ENCODE measurements at places on chromosomes 13 and 19.

GRCh38 chr13:99505814-99506269 lies 4.6 kb downstream of the TM9SF2 start:
- no peak for DNase-seq

DNA sequence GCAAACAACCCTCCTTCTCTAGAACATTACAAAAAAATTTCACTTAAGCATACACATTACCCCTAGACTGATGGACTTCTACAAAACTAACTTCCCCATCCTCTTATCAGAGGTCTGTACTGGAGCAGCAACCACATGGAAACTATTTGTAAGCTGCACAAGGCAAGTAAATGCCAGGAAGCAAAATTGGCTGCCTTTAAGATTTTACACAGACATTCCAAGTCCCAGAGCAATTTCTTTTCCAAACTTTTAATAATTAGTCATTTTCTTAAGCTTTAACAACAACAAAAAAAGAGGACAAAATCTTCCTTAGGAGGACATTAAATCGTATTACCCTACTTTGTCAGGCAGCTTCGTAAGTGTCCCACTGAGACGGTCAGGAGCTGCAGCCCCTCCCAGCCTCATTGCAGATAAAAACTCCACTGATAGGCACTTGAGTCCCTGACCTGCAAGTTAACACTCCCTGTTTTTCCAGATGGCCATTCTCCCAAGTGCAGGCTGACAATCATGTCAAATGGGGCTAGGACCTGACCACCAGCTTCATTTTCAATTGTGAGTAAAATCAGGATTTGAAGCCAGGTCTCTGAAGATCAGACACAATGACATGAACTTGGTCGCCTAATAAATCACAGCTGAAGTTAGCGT lies 680.1 kb downstream of the DIAPH3 start:
- no peak for DNase-seq

DNA sequence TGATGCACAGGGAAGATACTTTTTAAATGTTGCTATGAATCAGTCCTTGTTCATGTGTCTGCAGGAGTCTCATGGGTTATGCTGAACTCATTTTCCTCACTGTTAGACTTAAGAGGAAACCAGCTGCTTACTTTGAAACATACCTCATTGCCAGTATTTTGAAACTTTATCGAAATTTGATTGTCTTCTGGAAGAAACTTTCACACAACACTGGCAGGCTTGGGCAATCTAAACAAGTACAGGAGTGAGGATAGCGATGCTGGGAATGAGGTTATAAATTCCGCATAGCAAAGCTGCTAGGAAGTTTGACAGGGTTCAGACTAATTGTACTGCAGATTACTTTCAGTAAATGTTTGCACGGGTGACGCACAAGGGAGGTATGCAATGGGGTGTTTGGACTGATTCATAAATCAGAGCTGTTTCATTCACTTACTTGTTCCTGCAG lies 245.7 kb downstream of the DNAJC15 start:
- DNase-seq = no peak

- DNase-seq = no peak
Observed at GRCh38 chr13:93339550-93339949, 112.9 kb downstream of the GPC6 start.

GRCh38 chr13:46077265-46077664 lies 24.7 kb upstream of the ZC3H13 start:
- no peak for DNase-seq

DNA sequence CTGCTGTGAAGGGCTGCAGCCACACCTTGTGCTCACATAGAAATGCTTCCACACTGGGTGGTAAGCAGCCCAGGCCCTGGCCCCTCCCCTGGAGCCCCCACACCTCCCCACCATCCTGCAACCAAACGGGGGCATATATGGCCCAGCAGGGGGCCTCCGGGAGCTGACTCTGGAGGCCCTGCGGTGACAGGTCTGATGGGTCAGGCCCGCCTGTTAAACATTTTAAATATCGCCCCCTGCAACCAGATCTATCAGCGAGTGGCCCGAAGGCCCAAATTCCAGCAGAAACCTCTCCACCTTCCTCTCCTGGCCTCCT lies 48.0 kb upstream of the KATNAL1 start:
- peak; percentile 35 for DNase-seq

DNA sequence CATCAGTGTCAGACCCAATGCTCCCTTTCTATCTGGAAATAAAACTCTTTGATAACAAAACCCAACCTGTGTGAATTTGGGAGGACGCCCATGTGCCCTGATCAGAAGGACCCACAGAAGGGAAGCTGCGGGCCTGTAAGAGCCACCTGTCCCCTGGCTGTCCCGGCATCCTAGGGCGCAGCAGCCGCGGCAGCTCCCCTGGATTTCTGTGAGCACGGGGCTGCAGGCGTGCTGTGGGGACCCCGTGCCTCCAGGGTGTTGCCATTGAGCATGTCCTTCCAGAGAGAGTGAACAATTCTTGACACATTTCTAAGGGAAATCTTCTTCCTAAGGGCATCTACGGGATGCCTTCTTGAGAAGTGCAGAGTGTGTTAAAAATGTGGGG lies 60.0 kb downstream of the MCF2L start:
- DNase-seq = no peak

- no peak for DNase-seq
Observed at GRCh38 chr13:94416454-94417080, 62.9 kb downstream of the DCT start.

GRCh38 chr13:34004676-34005075 lies 186.7 kb downstream of the RFC3 start:
- no peak for DNase-seq

GRCh38 chr13:102999499-102999898 lies 66.7 kb downstream of the SLC10A2 start:
- no peak for DNase-seq

GRCh38 chr19:38805180-38805579 lies 7.6 kb downstream of the LGALS4 start:
- no peak for DNase-seq

- no peak for DNase-seq
Observed at GRCh38 chr13:49409008-49409407, 34.9 kb downstream of the CAB39L start.

DNA sequence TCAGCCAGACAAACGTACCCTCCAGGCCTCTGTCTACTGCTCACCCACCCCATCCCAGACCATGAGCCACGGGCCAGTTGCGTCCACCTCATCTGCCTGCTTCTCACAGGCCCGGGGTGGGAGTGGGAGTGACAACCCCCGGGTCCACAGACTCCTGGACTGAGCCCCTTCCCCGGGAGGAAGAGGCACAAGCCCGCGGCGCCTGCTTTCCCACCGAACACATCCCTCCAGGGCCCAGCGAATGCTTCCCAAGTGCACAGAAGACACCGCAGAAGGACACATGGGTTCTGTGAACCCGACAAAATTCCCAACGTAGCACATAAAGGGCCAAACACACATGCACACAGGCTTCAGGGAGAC lies 18.0 kb upstream of the PLPP2 start:
- no peak for DNase-seq

GRCh38 chr13:80726868-80727267 lies 385.9 kb upstream of the SPRY2 start:
- no peak for DNase-seq

DNA sequence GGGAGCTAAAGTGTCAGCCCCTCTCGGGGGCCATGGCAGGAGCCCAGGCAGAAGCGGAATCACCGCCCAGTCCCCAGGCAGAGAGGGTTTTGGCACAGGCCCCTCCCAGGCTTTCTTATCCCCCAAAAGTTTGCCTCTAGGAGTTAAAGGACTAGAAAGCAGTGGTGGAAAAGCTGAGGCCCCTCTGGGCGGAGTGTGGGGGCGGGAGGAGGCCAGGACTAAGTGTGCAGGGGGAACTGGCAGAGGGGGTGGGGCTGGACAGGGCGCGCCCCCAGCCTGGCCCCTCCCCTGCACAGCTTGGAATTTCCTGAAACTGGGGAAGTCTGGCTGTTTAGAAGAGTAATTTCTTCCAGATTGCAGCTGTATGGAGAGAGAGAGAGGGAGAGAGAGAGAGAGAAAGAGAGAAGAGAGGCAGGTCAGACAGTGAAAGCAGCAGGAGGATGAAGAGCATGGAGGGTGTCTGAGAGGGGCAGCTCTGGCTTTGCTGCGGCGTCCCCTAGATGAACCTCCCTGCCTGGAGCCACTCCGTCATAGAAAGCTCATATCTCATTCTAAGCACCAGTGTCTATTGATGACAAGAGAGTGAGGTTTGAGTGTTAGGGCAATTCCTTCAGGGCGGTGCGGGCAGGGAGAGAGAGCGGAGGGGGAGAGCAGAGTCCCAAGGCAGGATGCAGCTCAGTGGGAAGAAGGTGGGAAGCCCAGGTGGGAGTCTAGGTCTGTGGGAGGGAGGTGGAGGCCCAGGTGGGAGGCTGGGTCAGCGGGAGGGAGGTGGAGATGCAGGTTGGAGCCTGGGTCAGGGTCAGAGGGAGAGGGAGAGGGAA lies at the start of gene CDC42EP5:
TSS of gene CDC42EP5 (minus strand) at position 226 of the 821 bp plus-strand sequence. CDS start 7,749 bp downstream, outside the sequence.
- DNase-seq = no peak

GRCh38 chr19:5392486-5392885 lies 51.9 kb upstream of the PTPRS start:
- DNase-seq = no peak

DNA sequence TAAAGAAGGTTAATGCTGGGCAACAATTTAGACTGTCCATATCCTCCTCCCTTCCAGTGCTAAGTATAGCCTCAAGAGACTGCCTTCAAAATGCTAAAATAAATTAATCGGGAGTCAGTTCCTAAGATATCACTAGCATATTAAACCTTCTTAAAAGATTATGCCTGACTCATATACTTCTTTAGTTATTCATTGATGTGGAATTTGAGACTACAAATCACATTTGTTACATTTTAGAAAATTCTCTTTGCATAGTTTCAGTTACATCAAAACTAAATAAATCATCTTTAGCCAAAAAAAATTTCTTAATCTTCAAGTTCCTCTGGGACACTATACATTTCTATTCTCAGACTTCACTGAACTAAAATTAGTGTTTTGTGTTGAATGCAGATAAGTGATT lies 769.1 kb downstream of the PCDH9 start:
- DNase-seq = no peak

GRCh38 chr19:18065173-18065495 lies 21.6 kb downstream of the IL12RB1 start:
- no peak for DNase-seq
